ENCODE measurements at places on chromosomes 16 and 17.

GRCh38 chr16:52573365-52574299, 26.7 kb upstream of the TOX3 start:
- DNase-seq = no peak

- DNase-seq = no peak
Measured at GRCh38 chr17:40310882-40311391, 2.0 kb downstream of the RARA start.

- DNase-seq = no peak
Measured at GRCh38 chr16:75267631-75268264, 16.3 kb upstream of the BCAR1 start.

DNA sequence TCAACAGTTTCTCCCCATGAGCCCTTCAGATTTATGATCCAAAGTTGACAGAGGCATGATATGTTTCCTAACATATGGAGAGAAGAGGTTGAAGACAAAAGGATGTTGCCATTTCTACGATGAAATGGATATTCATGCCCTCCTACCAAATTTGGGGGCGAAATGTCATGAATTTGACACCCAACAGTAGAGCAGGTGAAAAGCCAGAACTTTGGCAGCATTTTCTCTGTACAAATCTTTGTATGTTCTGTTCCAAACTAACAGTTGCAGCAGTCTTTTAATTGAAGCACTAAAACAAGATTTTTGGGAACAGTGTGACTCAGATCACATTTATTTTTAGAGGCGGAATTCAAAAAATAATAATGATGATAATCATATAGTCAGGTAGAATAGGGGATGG, 130.1 kb downstream of the TRIM37 start:
- no peak for DNase-seq

GRCh38 chr16:17345043-17345442, 125.7 kb downstream of the XYLT1 start:
- DNase-seq = no peak

DNA sequence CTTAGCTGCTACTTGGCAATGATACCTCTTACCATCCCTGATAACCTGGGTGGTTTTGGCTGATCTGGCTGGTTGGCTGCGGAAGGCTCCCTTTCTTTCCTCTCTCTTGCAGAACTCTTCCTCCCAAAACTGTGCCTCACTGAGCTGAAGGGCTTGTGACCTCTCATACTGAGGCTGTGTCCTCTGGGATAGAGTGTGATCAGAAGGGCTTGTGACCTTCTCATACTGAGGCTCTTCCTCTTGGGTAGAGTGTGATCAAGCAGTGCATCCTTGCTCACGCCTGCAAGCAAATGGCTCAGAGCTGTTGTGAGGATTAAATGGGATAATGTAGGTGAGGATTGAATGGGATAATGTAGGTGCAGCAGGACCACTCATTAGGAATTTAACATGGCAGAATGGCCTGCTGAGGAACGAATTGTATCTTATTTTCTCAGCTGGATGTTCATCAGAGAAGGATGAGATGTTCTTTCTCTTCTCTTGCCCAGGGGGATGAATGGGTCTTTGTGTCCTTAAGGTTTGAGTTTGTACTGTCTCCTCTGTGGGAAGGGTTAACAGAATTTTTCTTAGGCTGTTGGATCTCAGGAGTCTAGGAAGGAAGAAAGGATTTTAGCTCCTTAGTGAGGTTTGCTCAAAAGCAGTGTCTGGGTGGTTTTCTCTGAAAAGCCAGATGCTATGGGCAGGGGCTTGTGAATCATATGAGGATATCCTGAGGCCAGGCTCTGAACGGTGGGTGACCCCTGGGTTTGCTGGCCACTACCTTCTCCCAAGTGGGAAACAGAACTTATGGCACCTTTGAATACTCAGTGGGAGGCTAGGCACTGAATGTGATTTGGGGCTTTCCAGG, 130.0 kb upstream of the HS3ST2 start:
- DNase-seq = no peak

GRCh38 chr17:43676471-43676870, 14.7 kb upstream of the MEOX1 start:
- no peak for DNase-seq

- DNase-seq = no peak
Measured at GRCh38 chr17:27494192-27495091, 38.2 kb downstream of the KSR1 start.

Data from T-helper 9 cell (primary cell).